ENCODE measurements at places on chromosomes 13 and 19. TPM values are rescaled to one million over a fixed set of nuclear protein-coding genes. Genes with fewer than 3 reads are reported as not detected.

Gene ONECUT3
- not detected for total RNA-seq

DNA sequence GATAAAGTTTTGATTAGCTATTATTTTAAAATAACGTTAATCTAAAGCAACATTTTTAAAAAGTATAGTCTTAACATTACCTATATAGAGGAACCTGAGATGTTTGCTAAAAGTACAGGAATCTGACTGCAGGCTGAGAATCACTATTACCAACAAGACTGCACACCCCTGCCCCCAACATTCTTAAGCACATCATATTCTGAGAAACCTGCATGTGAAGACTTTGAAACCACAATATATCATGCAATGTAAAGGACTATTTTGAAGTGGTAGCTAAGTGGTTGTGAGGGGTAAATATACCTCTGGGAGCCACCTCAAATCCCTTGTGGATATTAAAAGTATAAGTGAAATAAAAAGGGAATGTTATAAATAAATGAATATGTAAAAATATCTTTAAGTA, 119.0 kb upstream of the KLF12 start:
- no peak overlapping the region for H3K4me3 ChIP-seq
- no peak for DNase-seq
- H3K4me1 ChIP-seq = peaks cover 12% of the 10 kb centered on the region
- H3K27me3 ChIP-seq = no peaks in the 10 kb centered on the region
- no peaks in the 10 kb centered on the region for H3K36me3 ChIP-seq

DNA sequence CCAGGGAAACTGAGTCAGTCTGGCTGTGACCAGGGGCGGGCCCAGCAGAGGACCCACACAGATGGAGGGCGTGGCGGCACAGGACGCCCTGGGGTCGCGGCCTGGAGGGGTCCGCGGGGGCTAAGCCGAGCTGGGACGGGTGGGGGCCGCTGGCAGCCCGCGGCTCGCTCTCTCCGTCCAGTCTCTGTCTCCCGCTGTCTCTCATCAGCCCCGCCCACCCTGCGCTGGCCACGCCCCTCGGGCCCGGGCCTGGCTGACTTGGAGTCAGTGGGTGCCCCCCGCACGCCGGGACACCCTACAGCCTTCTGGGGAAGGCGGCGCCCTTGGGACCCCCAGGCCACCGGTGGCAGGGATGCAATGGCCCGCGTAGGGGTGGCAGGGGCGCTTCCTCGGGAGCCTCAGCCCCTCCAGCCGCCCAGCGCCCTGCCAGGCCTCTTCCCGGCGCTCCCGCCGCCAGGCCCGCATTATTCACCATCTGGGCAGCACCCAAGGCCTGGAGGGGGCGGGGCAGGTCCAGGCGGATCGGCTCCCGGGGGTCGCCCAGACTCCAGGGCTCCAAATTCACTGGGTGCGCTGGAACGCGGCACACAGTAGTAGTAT, at the start of gene TBXA2R:
TSS of gene TBXA2R (minus strand) at position 186 of the 600 bp plus-strand sequence. CDS start 6,241 bp downstream, outside the sequence.
- peak within 1 kb of the TSS; percentile 68 for H3K4me3 ChIP-seq
- no peak for DNase-seq
- peak within 1 kb of the TSS; percentile 86 for H3K27ac ChIP-seq
- H3K27me3 ChIP-seq = no peaks in the 10 kb centered on the region

DNA sequence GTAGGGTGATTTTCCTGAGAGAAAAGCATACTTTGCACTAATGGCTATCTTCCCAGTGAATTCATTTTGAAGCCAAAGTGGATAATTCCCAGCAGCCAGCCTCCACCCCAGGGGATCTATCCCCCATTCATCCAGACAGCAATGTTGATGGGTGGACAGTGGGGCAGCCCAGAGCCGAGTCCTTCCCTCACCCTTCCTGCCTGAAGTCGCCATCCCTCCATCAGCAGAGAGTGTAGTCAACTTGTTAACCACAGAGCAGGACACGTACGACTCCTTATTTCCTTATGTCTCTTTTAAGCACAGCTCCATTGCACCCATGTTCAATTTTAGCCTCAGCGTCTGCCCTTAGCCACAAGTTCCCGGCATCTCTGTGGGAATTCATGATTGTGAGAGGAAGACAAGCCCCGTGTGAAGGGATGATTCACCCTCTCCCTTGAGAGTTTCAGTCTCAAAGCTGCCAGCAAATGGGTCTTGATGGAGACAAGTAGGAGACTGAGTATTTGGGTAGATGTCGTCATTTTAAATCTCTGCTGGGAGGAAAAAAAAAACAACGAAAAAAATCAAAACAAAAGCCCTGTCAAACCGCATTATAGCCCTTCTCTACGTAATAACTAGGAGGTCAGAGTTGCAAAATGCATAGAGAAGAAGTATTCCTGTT, 58.3 kb upstream of the MEDAG start:
- no peak overlapping the region for H3K4me3 ChIP-seq
- no peaks in the 10 kb centered on the region for H3K4me1 ChIP-seq
- DNase-seq = no peak
- no peaks in the 10 kb centered on the region for H3K27me3 ChIP-seq
- H3K27ac ChIP-seq = peak overlapping the region; percentile 63
- H3K36me3 ChIP-seq = no peaks in the 10 kb centered on the region

Gene TRAPPC2B
- total RNA-seq = 21.2 TPM

- H3K36me3 ChIP-seq = peaks cover 47% of the 10 kb centered on the region
- H3K4me3 ChIP-seq = peak overlapping the region; percentile 65
- H3K27me3 ChIP-seq = no peaks in the 10 kb centered on the region
Observed at GRCh38 chr19:18009412-18010066, 1.6 kb downstream of the ARRDC2 start.

GRCh38 chr19:7401694-7402093, 53.0 kb downstream of the ARHGEF18 start:
- no peaks in the 10 kb centered on the region for H3K4me1 ChIP-seq
- no peak overlapping the region for H3K4me3 ChIP-seq
- H3K27ac ChIP-seq = no peak overlapping the region
- H3K36me3 ChIP-seq = no peaks in the 10 kb centered on the region
- no peaks in the 10 kb centered on the region for H3K27me3 ChIP-seq

DNA sequence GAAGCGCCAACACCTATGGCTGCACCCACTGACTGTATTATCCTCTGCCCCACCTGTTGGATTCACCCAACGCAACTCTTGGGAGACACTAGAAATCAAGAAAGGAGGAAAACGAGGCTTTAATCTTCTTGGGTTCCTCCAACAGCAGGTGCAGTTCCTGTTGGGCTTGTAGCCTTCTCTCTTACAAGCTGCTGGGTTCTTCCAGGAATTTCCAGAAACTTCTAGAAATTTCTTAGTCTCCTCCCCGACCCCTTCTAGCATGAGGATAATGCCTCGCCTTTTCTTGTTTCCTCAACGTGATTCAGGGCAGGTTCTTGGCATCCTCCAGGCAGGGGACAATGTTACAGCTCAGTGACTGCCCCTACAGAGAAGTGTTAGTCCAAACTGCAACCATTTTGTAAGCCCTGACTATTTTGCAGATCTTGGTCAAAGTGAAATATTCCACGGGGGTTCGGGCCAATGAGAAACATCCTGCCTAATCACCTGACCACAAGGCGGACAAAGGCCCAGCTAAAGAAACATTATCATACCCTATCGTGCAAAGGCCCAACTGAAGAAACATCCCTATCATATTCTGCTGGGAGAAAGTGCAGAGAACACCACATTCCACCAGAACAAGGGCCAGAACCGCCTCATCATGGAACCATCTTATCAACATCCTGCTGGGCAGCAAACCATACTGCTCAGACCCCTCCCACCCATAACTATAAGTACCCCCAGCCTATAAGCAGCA, 614 bp upstream of the PNMA8A start:
- H3K4me1 ChIP-seq = peaks cover 15% of the 10 kb centered on the region
- peak overlapping the region; percentile 50 for H3K4me3 ChIP-seq
- no peaks in the 10 kb centered on the region for H3K27me3 ChIP-seq
- H3K36me3 ChIP-seq = no peaks in the 10 kb centered on the region
- H3K27ac ChIP-seq = peak overlapping the region; percentile 71

- H3K27ac ChIP-seq = no peak overlapping the region
- H3K36me3 ChIP-seq = no peaks in the 10 kb centered on the region
- no peaks in the 10 kb centered on the region for H3K27me3 ChIP-seq
- H3K4me3 ChIP-seq = no peak overlapping the region
Observed at GRCh38 chr13:109331011-109331433, 455.4 kb downstream of the IRS2 start.

Gene NLRP9
- not detected for total RNA-seq

- no peaks in the 10 kb centered on the region for H3K27me3 ChIP-seq
- H3K36me3 ChIP-seq = no peaks in the 10 kb centered on the region
- H3K4me3 ChIP-seq = no peak overlapping the region
- no peaks in the 10 kb centered on the region for H3K4me1 ChIP-seq
- DNase-seq = no peak
Observed at GRCh38 chr13:38866649-38867048, 124.0 kb downstream of the STOML3 start.

- no peaks in the 10 kb centered on the region for H3K27me3 ChIP-seq
- H3K27ac ChIP-seq = no peak overlapping the region
- no peaks in the 10 kb centered on the region for H3K4me1 ChIP-seq
- no peak for DNase-seq
- no peak overlapping the region for H3K4me3 ChIP-seq
Observed at GRCh38 chr19:1052349-1052975, 12.6 kb downstream of the ABCA7 start.

Gene RFXANK
- 49.2 TPM for total RNA-seq
